ENCODE measurements at places on chromosomes 2 and 18.

GRCh38 chr2:227939271-227940027 lies 68.0 kb downstream of the DAW1 start:
- no peak for DNase-seq

- DNase-seq = no peak
Observed at GRCh38 chr2:100821255-100821910, 1.4 kb downstream of the NPAS2 start.

GRCh38 chr2:104844807-104845551 lies 8.9 kb upstream of the POU3F3 start:
- DNase-seq = no peak

DNA sequence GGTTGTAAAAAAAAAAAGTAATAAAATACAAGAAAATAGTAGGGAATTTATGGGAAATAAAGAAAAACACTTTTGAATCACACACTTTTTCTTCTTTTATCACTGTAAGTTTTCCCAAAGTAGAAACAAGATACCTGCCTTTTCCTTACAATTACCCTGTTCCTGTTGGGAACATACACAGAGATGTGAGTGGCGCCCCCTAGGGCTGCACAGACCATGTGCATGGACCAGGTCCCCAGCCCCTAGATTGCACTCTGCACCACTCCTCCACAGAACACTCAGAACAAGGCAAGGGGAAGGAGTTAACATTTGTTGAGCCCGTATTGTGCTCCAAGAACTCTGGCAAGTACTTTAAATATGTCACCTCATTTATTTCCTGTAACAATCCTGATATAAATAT lies 118.7 kb upstream of the NRP2 start:
- no peak for DNase-seq

- no peak for DNase-seq
Observed at GRCh38 chr2:103166456-103167324, 404.9 kb downstream of the TMEM182 start.

DNA sequence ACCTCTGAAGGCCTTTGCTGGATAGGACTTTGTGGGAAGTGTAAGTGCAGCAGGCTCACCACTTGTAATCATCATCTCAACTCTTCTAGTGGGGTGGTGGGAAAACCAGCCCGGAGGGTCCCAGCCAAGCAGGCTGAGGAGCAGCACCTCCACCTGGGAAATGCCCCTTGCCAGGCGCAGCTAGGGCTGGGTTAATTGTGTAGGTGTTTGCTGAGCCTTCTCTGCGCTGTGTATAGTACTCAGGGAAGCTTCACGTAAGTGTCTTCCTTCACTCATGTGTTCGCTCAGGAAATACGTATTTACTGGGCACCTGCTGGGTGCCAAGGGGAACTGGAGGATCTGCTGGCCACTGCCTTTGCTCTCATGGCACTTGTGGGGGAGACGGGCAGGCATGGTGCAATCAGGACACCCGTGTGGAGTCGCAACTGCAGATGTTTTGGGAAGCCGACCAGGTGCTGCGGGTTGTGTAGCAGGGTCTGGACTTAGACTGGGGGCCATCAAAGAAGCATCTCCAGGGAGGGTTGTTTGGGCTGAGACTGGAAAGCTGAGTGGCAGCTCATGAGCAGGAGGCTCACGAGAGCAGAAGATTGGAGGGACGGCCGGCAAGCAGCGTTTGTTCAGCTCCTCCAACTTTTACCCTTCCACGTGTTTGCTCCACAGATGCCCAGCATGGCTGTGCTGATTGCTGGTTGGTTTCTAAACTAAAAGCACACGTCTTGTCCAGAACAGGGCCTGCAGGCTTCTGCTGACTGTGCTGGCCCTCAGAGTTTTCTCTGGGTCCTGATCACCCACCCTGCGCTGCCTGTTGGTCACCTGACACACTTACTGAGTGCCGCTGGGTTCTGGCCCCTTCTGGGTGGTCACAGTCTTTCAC lies 164.6 kb downstream of the LDLRAD4 start:
- DNase-seq = no peak
